Hematopoietic multipotent progenitor cell treated with erythropoietin and hydrocortisone succinate and interleukin-3 and kit ligand, for 6 days (in vitro differentiated cells): ENCODE measurements at places on chromosomes 5 and 9.

DNA sequence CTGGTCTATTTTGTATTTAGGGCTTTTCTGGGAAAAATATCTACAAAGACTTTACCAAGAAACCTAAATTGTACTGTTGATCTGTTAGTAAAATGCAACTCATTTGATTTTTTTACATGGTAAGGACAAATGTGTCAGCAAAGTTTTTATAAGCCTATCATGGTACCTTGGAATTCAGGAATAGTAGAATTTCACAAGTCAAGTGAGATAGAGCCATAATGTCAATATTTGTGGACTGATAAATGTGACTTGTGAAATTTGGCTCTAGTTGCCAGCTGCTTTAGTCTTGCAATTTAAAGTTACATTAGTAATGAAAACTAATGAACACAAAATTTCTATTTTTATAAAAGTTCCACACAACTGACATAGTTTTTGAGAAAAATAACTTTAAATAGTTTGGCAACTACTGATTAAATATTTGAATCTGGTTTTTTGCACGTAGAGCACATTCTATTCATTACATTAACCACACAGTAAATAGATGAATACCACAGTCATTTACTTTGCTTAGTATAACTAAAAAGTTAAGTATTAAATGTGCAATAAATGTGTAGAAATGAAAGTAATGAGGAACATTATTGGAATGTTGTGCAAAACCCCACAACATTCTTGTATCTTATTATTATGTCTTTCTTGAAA lies 41.2 kb upstream of the RIOK2 start:
- no peak for DNase-seq

- DNase-seq: no peak
Measured at GRCh38 chr5:71734141-71734540, 15.1 kb downstream of the CARTPT start.

DNA sequence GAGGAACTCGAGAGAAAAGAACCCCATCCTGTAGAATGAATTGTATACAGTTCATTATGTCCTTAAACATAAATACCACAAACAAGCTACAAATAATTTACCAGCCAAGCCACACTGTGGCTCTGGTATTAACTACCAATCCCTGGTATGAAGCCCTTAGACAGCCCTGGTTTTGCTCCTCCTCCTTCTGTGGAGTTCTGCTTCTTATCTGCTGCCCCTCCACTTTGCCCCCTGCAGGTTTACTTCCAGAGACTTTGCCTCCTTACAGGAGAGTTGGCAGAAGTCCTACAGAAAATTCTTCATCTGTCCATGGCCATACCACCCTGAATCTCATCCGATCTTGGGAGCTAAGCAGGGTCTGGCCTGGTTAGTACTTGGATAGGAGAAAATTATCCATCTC lies 219.8 kb downstream of the ACTL7B start:
- no peak for DNase-seq

GRCh38 chr9:38437193-38437823 lies 13.1 kb upstream of the IGFBPL1 start:
- DNase-seq: no peak

DNA sequence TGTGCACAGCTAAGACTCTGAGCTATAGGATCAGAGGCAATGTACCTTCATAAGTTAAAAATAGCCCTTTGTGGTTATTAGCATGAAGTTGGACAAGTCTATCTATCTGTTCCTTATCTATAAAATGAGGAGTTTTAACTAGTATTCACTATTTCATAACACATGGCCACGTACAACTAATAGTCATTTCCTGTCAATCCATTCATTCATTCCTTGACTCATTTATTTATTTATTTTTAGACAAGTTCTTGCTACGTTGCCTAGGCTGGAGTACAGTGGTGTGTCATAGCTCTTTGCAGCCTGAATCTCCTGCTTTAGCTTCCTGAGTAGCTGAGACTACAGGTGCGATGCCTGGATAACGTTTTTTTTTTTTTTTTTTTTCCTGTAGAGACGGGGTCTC lies 92.1 kb downstream of the NR3C1 start:
- DNase-seq: no peak

- DNase-seq: no peak
Measured at GRCh38 chr9:74255489-74255984, 241.6 kb upstream of the RORB start.

- DNase-seq: no peak
Measured at GRCh38 chr9:110977259-110977709, 61.0 kb downstream of the LPAR1 start.

- DNase-seq: no peak
Measured at GRCh38 chr5:2221450-2221849, 338.7 kb upstream of the IRX4 start.

DNA sequence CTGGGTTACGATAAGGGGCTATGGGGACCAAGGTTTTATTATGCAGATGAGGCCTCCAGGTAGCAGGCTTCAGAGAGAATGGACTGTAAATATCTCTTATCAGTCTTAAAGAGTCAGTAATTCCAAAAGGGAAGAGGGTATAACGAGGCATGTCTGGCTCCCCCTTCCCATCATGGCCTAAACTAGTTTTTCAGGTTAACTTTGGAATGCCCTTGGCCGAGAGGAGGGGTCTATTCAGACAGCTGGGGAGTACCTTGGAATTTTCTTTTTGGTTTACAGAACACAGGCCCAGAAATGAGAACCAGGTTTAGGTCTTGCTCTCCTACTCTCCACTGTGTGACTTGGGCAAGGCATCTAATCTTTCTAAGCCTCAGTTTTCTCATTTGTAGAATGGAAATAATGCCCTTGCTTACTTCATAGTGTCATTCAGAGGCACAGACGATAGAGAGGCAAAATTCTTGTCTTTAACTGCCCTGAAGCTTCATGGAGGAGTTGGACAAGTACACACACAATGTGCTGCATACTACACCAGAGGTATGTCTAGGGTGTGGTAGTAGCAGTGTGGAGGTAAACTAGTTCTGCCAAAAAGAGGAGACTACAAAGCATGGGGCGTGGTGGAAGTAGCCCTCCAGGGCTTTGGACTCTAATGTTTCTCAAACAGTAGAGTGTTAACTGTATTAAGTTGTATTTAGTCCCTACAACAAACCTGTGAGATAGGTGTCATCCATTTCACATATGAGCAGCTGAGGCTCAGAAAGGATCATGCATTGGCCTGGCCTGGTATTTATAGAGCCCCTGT lies 45.5 kb downstream of the IRF1 start:
- DNase-seq: no peak

- no peak for DNase-seq
Measured at GRCh38 chr5:177412603-177413233, 3.4 kb upstream of the F12 start.

GRCh38 chr5:154271936-154272514 lies 81.5 kb downstream of the GALNT10 start:
- no peak for DNase-seq
